ENCODE measurements at places on chromosomes 13 and 19. TPM values are rescaled to one million over a fixed set of nuclear protein-coding genes. Genes with fewer than 3 reads are reported as not detected.

DNA sequence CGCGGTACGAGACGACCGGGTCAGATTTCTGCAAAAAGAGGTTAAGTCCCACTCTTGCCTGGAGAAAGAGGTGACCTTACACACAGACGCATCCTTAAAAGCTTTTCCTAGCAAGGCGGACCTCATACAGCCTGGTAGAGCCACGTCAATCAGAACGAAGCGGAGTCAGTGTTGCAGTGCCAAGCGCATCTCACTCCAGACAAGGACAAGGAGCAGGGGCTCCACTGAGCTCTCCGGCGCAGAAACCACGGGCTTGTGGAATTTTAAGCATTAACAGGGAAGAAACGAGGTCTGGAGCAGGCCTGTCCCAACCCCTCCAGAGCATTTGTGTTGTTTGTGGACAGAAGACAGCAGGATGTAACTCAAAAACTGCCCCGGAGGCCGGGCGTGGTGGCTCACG lies 7.1 kb downstream of the EEF2 start:
- H3K4me3 ChIP-seq = no peak overlapping the region
- H3K27ac ChIP-seq = no peak overlapping the region
- H3K36me3 ChIP-seq = peaks cover 73% of the 10 kb centered on the region
- H3K27me3 ChIP-seq = no peaks in the 10 kb centered on the region
- DNase-seq = no peak
- peaks cover 3% of the 10 kb centered on the region for H3K4me1 ChIP-seq

GRCh38 chr13:67139551-67139950 lies 90.6 kb downstream of the PCDH9 start:
- H3K4me1 ChIP-seq = no peaks in the 10 kb centered on the region
- no peak overlapping the region for H3K4me3 ChIP-seq
- no peak overlapping the region for H3K27ac ChIP-seq
- no peaks in the 10 kb centered on the region for H3K36me3 ChIP-seq

- no peaks in the 10 kb centered on the region for H3K36me3 ChIP-seq
- H3K27ac ChIP-seq = no peak overlapping the region
- H3K27me3 ChIP-seq = no peaks in the 10 kb centered on the region
Measured at GRCh38 chr13:72696579-72696978, 30.9 kb downstream of the MZT1 start.

DNA sequence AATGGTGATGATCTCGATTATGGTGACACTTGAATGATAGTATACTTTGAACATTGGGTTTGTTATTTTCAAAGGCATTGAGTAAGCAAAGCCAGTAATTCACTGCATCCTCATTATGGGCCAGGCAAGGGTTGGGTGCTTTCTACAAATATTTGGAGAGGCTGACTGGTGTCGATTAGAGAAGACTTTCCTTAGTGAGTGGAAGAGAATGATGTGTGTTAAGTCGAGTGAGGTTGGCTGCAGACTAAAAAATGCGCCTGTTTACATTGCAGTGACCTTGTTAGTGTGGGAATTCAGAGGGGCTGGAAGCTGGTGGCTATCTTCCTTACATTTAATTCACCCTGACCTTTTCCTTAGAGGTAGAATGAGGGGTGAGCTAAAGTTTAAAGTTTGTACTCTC lies 22.4 kb upstream of the RNF113B start:
- H3K27ac ChIP-seq = no peak overlapping the region
- no peaks in the 10 kb centered on the region for H3K36me3 ChIP-seq
- no peak for DNase-seq
- no peak overlapping the region for H3K4me3 ChIP-seq
- H3K27me3 ChIP-seq = no peaks in the 10 kb centered on the region
- no peaks in the 10 kb centered on the region for H3K4me1 ChIP-seq

DNA sequence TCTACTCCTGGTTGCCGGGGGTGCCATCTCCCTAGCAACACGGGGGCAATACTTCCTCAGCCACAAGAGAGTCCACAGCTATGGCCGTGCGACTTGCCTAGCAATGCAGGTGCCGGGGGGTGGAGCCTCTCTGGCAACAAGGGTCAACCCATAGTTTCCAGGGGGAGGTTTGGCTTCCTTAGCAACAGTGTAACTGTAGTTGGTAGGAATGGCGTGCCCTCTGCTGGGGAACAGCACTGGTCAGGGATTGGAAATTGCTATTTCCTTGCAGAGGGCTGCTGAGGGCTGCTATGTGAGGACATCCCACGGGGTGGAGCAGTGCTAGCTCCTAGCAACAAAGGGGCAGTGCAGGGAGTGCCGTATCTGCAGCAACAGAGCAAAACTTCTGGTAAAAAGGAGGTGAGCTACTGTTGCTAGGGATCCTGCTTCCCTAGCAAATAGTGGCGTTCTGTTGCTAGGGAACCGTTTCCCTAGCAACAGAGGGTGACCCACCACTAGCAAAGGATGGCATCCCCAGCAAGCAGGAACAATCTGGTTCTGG lies 7.0 kb upstream of the TMC4 start:
- H3K4me1 ChIP-seq = no peaks in the 10 kb centered on the region
- peaks cover 25% of the 10 kb centered on the region for H3K36me3 ChIP-seq
- no peak overlapping the region for H3K27ac ChIP-seq

- no peak for DNase-seq
- no peaks in the 10 kb centered on the region for H3K36me3 ChIP-seq
- H3K4me3 ChIP-seq = no peak overlapping the region
- no peaks in the 10 kb centered on the region for H3K27me3 ChIP-seq
Measured at GRCh38 chr13:106232681-106233080, 302.8 kb downstream of the EFNB2 start.

GRCh38 chr19:15461694-15462093 lies 2.6 kb downstream of the RASAL3 start:
- no peaks in the 10 kb centered on the region for H3K36me3 ChIP-seq
- H3K27me3 ChIP-seq = peaks cover 11% of the 10 kb centered on the region
- peaks cover 8% of the 10 kb centered on the region for H3K4me1 ChIP-seq
- no peak overlapping the region for H3K4me3 ChIP-seq

GRCh38 chr13:27194895-27195764 lies 23.5 kb upstream of the USP12 start:
- peaks cover 31% of the 10 kb centered on the region for H3K4me1 ChIP-seq
- no peaks in the 10 kb centered on the region for H3K36me3 ChIP-seq
- peak overlapping the region; percentile 83 for H3K27ac ChIP-seq
- 0 out of 2 replicates have a peak overlapping the region, but pooled peaks have one; percentile 28 for H3K4me3 ChIP-seq
- no peaks in the 10 kb centered on the region for H3K27me3 ChIP-seq

DNA sequence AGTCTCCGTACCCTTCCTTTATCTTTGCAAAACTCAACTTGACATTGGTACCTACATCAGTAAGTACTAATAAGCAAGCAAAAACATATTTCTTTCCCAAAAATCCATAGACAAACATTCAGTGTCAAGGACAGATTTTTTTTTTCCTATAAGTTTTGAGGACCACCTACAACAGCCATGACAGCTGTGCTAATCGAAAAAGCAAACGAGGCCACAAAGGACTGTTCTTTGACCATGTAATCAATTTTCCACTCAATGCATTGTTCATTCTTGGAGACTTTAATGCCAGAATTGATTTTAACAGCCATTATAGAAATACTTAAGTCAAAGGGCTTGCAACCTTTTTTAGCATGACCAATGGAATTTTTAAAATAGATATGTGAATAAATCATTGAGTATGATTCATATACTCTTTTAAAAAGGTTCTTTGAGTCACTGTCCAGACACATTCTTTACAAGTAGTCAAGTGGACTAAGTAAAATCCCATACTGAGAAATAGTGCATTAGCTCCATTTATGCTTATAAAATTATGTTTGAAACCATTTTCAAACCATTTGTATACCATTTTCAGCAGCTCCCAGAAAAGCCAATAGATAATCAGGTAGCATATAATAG lies 323.9 kb downstream of the MZT1 start:
- no peak overlapping the region for H3K4me3 ChIP-seq
- no peaks in the 10 kb centered on the region for H3K27me3 ChIP-seq
- H3K4me1 ChIP-seq = no peaks in the 10 kb centered on the region
- no peak for DNase-seq
- H3K36me3 ChIP-seq = no peaks in the 10 kb centered on the region

WASF3 gene
- total RNA-seq = 2.0 TPM

LYPD3 gene
- total RNA-seq = 16.8 TPM

SLITRK6 gene
- 4.1 TPM for total RNA-seq

IGFL3 gene
- not detected for total RNA-seq

OSCAR gene
- total RNA-seq = not detected
